ENCODE measurements at places on chromosomes 1 and 21.

GRCh38 chr1:83929184-83929583 is 69.7 kb downstream of the TTLL7 start:
- DNase-seq, result no peak

DNA sequence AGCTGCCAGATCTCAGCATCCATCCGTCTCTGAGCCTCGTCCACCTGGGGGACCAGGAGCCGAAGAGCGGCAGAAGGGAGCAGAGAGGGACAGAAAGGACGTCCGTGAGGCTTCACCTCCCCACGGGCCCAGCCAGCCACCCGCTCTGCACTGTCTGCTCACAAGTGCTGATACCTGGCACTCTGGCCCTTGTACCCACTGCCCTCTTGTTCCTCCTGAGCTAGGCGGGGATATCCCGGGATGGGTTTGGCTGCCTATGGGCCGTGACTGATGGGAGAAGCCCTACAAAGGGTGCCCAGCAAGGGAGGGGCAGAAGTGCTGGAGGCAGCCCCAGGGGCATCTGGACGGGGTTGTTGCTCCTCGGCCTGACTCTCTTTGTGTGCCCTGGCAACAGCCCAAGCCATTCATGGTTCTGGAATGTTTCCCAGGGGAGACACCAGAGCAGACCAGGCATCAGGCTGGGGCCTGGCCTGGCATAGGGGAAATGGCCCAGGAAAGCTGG is 57.6 kb downstream of the LDLRAD2 start:
- peak; percentile 68 for DNase-seq

DNA sequence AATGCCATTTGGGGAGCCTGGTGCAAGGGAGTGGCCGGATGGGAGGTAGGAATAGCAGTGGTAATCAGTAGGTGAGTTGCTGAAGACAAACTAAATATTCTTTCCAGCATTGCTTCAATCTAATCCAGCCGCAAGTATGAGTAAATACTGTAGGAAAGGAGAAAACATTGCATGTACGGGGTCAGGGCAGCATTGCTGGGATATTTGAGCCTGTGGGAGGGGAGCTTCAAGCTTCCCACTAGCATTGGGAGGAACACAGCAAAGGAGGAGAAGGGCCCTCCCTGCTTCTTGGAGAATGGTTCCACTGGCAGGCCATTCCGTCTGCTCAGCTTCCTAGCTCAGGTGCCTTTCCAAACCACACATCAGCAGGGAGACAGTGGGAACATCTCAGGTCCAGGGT is 15.2 kb downstream of the CAPN2 start:
- no peak for DNase-seq

DNA sequence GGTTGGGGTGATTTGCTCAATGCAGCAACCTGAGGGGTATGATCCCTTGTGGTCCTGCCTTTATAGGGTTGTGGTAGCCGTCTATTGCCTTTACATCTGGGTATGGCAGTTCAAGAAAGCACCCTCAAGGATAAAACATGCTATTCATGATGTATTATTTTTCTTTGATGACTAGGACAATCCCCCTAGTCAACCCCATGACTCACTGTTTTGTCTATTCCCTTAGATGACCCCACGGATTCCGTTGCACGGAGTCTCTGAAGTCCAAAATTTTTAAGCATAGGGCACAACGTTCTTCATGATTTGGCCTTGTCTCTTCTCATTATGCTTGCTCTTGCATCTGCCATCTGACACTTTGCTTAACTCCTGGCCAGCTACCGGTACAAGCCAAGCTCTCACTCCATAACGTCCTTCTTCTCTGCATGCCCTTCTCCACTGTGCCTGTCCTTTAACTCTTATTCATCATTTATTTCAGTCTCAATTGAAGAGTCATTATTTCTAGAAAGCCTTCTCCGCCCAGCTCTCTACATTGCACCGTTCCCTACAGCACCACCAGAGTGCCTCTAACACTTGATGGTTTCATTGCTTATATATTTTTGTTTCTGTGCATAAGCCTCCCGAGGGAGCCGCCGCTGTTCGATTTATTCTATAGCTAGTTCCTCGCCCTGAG is 838 bp upstream of the DISP1 start:
- DNase-seq, result no peak

GRCh38 chr1:119286587-119287181 is 81.9 kb upstream of the HAO2 start:
- DNase-seq, result peak; percentile 48

DNA sequence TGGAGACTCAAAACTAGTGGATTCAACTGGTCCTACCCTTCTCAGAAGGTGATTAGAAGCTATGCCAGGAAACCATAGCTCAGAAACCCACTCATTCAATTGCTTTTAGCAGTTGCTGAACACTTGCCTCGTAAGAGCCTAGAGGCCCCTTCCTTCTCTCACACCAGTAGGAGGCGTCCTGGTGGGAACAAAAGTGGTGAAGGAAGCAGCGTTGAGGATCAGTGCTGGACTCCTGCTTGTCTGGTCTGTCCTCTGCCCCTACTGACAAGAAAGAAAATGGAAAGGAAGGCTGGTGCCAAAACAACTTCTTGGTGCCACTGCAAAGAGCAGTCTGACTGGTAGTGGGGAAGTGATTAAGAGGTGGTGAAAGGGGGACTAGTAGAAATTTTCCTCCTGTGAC is 269.7 kb downstream of the LMO4 start:
- DNase-seq, result no peak

- no peak for DNase-seq
Measured at GRCh38 chr1:63534406-63534805, 11.1 kb downstream of the EFCAB7 start.

DNA sequence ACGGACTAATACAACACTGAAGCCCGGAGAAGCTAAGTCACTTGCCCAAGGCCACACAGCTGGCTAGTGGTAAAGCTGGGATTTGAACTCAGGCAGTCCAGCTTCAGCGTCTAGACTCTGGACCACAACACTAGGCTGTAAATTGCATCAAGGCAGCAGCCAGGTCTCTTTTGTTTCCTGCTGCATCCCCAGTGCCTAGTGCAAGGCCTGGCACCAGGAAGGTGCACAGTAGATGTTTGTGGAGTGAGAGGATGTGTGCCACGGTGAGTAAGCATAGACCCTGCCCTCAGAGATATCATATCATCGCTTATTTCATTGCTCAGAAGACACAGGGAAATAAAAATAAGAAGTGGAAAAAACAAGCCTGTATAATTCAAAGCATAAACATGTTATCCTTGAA is 40.9 kb downstream of the IGSF21 start:
- no peak for DNase-seq

GRCh38 chr1:56137090-56137489 is 442.3 kb downstream of the PLPP3 start:
- no peak for DNase-seq

DNA sequence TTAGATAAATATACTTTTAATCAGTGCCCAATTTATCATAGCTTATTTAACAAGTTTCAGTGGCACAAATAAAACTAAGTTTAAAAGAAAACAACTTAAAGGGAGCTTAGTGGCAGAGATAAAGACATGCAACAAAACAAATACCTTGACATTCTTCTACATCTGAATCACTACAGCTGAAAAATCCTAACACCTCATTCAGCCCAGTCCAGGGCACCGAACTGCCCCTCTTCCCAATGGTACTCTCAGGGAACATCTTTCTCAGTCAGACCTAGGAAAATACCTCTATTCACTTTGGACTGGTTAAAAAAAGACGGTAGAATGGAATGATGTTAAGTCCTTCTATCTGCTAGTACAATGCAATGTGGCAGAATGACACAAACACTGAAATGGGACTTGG is 8.3 kb downstream of the OTUD7B start:
- no peak for DNase-seq

GRCh38 chr21:45533846-45534635 is 8.2 kb downstream of the SLC19A1 start:
- no peak for DNase-seq

DNA sequence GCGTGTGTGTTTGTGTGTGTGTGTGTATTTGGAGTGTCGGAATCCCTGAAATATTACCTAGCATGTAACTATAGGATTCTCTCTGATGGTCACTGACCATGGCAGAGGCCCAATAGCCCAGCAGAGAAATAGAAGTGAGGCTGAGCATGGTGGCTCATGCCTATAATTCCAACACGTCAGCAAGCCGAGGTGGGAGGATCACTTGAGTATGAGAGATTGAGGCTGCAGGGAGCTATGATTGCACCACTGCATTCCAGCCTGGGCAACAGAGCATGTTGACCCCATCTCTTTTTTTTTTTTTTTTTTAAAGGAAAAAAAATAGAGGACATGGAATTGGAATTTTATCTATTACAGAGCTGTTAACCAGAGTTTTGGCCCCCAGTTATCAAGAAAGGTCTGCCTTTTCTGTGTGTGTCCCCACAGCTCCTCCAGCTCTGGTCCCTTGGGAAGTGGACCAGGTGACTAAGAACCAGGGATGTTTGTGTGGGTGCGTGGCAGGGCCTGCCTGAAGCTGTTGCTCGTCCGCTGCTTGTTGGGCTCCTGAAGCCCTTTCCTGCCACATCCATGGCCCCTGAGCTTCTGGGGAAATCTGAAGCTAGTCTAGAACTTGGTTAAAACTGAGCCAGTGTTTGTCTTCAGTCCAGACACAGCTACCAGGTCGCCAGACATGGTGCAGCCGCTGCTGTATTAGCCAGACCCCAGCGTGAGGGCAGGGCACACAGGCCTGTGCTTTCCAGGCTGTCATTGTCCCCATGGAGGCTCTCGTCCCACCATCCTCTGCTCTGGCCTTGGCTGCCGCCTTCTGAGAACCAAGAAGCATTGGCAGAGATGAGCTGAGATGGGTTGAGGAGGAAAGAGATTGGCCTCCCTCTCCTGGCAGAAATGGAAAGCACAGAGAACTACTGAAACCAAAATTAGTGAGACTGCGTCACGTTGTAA is 25.5 kb downstream of the CAPN9 start:
- DNase-seq, result no peak

DNA sequence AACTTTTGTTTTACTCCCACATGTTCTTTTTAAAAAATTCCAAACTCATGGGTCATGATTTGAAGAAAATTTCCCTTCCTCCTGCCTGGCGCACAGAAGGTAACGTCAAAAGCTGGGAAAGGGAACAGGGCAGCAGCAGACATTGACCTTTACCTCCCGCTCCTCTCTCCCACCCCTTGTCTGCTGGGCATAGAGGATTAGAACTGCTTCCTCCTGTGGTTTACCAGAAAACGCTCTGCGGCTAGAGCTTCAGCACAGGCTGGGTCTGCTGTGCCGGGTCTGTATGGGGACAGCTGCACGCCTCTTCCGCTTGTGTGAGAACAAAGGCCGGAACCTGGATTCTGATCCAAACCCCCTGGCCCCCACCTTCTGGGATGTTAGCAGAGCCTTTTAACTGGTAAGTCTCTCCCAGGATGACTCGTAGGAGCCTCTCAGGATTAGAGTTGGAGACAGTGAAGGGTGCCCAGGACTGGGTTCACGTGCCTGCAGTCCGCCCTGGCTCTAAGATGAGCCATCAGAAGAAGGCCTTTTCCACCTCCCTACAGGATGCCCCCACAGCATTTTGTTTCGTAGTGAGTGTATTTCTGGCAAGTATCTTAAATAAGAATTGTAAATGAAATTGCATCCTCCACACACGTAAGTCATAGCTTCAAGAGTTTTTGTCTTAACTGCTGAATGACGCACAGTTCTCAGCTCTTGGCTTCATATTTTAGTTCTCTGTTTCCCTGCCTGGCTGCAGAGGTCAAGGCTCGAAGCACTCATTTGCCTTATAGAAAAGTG is 5.2 kb downstream of the H6PD start:
- no peak for DNase-seq

DNA sequence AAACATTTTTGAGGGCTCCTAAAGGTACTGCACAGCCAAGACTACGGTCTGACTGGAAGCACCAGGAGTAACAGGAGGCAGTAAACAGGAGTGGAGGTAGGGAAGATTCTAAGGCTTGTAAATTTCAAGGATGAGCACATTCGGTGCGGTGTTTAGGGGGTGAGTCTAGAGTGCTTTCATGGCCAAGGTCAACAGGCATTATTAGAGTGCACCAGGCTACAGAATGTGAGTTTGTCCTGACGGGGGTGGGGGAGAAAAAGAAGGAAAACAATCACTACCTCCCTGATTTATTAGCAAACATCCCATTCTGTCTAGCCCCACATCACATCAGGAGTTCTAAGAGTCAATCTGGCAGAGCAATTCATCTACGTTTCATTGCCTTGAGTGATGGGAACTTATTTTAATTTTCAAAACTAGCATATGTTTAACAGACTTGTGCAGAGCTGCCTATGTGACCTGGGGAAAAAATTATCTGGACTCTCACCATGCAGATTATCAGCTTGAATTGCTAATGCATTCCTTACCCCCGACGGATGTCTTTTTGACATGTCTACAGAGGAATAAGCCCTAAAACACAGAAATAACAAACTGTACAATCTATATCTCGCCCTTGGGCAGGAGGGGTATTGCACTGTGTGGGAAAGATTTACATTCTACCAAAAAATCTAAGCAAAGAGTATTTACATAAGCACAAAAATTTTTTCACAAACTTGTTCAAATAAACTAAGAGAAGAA is 45.0 kb downstream of the APP start:
- no peak for DNase-seq

DNA sequence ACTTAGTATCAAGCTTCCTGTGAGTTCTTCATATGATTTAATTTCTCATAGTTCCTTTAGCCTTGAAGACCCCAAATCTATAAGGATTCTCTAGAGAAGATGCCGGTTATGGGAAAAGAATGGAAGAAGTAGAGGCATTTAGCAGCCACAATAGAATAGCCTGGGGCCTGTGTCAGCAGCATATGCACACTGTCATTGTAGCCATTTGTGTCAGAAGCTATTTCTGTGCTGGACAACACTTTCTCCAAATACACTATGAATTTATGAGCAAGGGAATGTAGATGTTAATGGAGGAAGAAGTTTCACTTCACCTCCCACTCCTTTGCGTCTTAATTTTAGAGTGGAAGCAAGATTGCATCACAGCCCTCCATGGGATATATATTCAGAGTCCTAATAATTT is 17.4 kb downstream of the JAM2 start:
- no peak for DNase-seq

GRCh38 chr1:70220517-70221237 is 503 bp upstream of the SRSF11 start:
- no peak for DNase-seq

Measured in LoVo (cell line).